ENCODE measurements at places on chromosomes 3 and 15.

GRCh38 chr3:65793495-65794200 lies 245.1 kb downstream of the MAGI1 start:
- no peak for DNase-seq

GRCh38 chr15:75809986-75810750 lies 33.1 kb upstream of the UBE2Q2 start:
- no peak for DNase-seq

DNA sequence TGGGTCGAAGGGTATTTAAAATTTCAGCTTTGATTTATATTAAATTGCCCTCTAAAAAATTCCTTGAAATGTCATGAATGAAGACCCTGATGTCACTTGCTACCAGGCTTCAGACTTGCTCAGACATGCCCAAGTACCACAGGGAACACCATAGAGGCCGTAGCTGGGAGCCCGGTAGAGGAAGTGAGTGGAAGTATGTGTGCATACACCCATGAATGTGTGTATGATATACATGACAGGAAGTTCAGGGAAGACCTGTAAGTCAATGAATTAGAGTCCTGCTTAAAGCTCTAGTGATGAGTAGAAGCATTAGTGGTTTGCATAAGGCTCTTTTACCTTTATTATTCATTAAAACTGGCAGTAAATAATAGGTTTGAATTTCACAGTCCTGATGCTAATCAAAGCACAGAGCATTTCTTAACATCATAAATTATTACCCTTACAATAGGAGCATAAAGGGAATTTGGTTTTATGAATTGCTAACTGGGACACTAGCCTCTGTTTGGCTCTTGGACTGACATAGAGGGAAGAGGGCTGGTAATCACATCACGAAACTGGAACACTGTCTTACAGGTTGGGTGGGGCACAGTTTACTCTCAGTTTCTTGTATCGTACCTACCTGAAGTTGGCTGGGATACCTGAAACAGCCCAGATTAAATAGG lies 144.4 kb downstream of the CHST2 start:
- no peak for DNase-seq

DNA sequence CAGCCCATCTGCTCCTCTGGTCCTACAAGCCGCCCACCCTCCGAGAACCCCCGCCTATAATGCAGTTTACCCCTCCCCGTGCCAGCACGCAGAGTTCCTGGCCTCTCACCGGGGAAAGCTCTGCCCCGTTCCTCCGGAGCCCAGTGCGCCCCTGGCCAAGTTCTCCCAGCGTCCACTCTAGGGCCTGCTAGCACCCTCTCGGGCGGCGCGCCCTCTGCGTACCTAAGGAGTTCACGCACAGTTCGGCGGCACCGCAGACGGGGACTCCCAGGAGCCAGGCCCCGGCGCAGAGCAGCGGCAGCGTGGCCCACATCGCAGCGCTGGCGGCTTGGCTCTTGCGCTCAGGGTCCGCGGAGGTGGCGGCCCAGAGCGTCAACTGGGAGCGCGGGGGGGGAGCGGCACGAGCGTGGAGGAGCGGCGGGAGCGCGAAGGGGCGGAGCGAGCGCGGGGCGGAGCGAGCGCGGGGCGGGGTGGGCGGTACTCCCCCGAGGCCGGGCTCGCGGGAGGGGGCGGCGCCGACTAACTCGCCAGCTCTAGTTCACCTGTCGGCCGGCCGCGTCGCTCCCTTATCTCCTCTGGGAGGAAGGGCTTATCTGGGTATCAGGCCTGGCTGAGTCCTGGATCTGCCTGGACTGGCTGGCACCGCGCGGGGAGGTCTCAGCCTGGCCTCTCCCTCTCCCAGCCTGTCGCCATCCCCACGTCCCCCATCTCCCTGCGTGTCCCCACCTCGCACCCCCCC lies at the start of gene CTSH:
Gene CTSH, minus strand, starts transcription at position 378 of the 739 bp plus-strand sequence. Its CDS starts 65 bp downstream, at position 313.
- peak; percentile 40 for DNase-seq

- DNase-seq = no peak
These were observed 92.5 kb downstream of the BDH1 start for GRCh38 chr3:197463279-197463678.

DNA sequence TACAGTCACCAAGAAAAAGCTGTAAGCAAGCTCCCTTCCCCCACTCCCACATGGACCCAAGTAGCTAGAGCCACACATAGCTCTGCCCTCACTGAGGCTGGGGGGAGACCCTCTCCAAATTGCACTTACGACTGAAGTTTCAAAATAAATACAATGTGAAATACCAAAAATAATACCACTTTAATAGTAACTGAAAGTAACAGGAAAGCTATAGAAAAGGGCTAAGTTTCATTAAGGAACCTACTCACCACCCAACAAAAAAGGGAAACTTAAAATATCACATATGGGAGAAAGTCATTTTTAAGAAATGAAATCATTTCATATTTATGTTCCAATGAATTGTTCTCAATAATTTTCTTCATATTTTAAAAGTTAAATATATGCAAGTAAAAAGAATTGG lies 130.4 kb upstream of the UBE2E2 start:
- DNase-seq = no peak

DNA sequence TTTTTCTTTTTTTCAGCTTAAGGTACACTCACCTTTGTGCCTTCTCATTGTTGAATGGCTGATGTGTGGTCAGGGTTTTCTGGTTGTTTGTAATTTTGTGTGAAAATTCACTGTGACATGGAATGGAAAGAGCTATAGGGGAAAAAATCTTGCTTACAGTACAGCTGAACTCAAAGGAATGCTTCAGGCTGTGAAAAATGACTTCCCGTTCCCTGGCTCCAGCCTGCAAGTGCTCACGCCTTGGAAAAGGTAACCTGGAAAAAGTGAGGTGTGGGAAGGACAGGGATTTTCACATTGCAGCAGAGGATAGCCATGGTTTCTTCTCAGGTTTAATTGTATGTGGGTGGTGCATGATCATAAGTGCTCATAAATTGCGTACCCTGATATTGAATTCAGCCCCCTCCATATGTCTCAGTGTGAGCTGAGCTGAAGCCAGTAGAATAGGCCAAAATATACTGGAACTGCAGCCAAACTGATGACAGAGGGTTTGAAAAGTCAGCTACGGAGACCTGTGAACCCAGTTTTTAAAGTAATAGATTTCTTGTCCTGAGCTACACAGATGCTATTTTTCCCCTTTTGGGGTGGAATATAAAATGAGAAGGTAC lies 228.7 kb upstream of the RASGRP1 start:
- DNase-seq = no peak

DNA sequence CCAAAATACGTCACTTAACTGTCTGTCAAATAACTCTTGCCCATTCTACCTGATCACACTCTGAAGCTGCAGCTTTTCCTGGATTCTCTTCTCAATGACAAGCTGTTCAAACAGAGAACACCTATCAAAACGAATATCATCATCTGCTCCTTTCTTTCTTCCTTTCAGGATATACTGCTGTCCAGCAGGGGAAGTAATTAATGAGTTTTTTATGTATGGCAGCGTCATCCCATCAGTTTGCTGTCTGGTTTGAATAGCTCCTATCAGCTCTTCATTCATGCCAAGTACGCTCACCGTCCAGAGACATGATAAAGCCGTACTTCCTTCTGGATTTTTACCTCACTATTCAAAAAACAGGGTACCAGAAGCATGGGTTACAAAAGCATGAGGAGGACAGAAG lies at the start of gene CHRM5:
Gene CHRM5, plus strand, starts transcription at position 274 of the 400 bp plus-strand sequence. CDS start 94,221 bp downstream, outside the sequence.
- no peak for DNase-seq
